ENCODE measurements at places on chromosomes 13 and 19.
A peak's percentile ranks its signal among the peaks of the same experiment; 100 is the strongest.

DNA sequence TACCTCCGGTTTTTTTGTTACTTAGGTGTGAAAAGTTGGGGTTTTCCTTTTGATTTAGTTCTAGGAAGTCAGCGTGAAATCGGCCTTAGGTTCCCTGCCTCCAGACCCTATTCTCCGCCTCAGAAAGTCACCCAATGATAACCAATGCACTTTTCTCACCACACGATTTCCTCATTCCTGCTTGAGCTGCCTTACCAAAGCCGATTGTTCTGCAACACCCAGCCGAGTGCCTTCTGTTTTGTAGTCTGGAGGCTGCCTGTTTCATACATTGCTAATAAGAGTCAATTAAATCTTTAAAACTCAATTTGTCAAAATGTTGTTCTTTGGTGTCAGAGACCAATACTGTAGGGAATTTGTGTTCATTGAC lies 39.7 kb downstream of the GJA3 start:
- DNase-seq, result no peak

- peak; percentile 34 for DNase-seq
Observed at GRCh38 chr19:13505761-13506470, 363 bp downstream of the CACNA1A start.

DNA sequence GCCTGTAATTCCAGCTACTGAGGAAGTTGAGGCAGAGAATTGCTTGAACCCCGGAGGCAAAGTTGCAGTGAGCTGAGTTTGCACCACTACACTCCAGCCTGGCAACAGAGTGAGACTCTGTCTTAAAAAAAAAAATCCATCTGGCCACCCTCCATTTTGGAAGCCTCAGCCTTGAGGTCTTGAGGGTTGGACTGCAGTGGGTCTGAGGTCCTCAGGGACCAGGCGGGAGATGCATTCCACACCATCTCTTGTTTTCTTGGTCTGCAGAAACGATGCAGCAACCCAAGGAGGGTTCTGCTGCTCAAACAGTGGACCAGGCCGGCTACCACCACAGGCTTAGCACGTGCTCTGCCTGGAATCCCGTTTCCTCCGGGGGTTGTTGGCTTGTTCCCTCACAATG lies 299.3 kb downstream of the FGF9 start:
- DNase-seq, result no peak

DNA sequence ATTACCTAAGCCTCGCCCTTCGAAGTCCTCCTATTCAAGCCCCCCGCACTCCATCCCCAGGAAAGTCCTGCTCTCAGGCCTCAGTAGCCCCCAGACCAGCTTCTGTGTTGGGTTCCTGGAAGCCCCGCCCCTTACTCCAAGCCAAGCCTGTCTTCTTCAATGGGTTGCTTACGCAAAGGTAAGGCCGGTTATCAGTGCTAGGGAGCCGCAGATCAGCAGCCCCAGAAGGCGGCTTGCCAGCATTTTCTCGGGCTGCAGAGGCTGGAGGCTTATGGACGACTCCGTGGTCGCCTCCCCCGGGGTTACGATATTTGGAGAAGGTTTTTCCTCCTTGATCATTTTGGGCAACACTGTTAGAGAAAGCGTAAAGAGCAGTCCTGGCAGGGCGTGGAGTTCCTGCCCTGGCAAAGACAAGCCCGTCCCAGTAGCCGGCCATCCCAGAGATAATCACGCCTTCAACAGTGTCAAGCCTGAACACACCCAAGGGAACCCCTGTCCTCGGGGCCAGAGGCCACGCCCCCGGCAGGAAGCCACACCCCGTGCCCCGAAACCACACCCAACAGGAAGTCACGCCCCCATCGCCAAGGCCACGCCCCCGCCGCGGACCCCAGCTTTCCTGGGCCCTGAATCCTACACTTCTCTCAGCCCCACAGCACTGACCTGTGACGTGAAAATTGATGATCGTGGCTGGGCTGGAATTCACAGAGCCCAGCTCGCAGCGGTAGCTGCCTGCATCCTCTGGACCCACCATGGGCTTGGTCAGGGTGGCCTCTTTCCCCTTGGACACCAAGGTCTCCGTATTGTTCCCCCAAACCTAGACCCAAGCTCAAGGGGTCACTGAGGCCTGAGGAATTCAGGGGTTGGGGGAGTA lies 954 bp upstream of the RASIP1 start:
- peak; percentile 68 for DNase-seq
